ENCODE measurements at places on chromosomes 7 and 10.

- no peak for DNase-seq
These were observed 149.4 kb upstream of the NPS start for GRCh38 chr10:127399668-127400067.

DNA sequence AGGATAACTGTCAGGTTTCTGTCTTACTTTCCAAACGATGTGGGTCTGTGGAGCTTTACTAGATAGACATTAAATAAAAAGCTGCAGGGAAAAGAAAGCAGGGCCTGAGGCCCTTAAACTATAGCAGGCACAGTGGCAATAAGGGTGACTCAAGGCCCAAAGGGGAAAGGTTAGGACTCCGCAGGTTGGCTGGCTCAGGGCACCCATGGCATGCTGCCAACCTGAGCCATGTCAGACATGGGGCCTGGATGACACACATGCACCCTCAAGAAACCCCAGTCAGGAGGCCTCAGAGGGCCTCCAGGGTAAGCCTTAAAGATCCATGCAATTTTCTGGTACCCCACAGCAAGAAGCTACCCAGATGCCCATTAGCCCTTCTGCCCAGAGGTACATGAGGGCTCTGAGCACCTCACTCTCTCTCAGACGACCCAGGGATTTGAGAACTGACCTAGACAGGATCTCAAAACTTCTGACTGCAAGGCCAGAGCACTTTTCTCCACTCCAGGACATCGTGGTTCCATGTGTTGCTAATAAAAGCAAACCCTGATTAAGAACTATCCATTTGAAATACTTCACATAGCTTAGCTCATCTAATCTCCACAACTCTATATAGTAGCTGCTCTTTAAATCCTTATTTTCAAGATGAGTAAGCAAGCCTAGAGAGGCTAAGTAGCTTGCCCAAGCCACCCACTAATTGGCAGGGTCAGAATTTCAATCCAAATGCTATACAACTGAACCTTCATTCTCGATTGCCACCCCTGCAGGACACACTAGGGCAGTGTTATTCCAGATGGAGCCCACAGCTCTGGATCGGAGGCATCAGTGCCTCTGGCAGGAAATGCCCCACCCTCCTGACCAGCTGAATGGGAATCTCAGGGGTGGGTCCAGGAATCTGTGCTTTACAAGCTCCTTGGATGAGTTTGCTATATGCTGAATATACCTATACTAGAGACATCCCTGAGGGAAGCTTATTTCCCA is 132.5 kb upstream of the EFCAB10 start:
- DNase-seq = no peak

DNA sequence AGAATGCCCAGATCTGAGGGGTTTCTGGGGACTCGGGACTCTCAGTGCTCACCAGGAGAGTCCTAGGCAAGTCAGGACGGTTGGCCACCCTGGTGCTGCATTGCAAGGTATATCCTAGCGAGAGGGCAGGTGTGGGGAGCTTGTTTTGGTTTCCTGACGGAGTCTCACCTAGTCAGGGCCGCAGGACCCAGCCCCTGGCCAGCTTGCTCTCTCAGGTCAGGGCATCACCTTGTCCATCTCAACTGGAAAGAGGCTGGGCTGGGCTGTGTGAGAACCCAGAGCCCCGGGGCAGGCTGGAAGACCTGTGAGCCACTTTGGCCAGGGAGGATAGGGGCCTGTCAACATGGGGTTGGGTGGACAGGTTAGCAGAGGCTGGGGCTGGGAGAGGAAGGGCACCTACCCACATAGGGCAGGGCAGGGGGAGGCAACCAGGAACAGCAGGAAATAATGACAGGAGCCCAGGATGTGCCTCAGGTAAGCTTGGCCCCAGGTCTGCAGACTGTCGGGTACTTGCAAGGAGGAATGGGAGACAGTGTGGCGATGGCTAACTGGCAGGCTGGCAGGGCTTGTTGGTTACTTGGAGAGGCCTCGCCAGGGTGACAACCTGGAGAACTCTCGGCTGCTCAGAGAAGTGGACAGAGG is 31.5 kb downstream of the DNAJB12 start:
- DNase-seq = no peak

- DNase-seq = no peak
These were observed 293.9 kb downstream of the C7orf25 start for GRCh38 chr7:42617806-42618457.

- DNase-seq = no peak
These were observed 37.2 kb upstream of the TMEM273 start for GRCh38 chr10:49225218-49225876.

GRCh38 chr7:197413-198335 is 5.3 kb downstream of the FAM20C start:
- DNase-seq = no peak

GRCh38 chr7:33868166-33868565 is 37.2 kb upstream of the BMPER start:
- no peak for DNase-seq

GRCh38 chr10:79374312-79375191 is 27.3 kb downstream of the PPIF start:
- no peak for DNase-seq

DNA sequence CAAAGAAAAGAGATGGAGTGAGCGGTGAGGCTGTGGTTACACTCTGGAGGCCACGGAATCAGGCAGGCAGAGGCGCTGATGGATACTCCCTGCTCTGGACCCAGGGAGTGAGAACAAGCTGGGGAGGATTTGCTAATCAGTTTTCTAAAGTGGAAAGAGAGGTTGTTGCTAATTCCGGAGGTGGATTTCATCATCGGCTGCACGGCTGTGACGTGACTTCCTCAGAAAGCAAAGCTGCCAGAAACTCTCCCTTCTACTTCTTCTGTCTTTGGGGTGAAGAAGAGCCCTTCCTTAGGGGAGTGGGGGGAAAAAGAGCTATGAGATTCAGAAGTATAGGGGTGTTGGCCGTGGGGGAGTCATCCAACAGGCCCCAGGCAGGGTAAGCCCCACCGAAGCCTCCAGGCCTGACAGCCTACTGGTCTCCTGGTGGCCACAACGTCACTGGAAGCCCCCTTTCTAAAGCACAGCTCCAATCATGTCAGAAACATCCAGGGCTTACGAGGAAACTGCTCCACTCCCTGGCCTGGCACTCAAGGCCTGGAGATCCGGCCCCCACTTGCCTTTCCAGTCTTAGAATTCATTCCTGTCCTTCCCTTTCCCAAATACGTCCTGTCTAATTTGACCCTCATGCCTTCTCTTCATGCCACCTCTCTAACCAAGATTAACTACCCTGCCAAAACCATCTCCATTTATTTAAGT is 114.5 kb downstream of the HIP1 start:
- DNase-seq = no peak

GRCh38 chr10:31602541-31603234 is 283.7 kb downstream of the ZEB1 start:
- DNase-seq = no peak

- DNase-seq = no peak
These were observed 103.9 kb downstream of the GRID1 start for GRCh38 chr10:86262688-86263181.

- no peak for DNase-seq
These were observed 9.9 kb downstream of the EPDR1 start for GRCh38 chr7:37930226-37930948.

- DNase-seq = no peak
These were observed 712.8 kb downstream of the PARD3 start for GRCh38 chr10:34102237-34102673.

- DNase-seq = no peak
These were observed 48.9 kb downstream of the PUS7 start for GRCh38 chr7:105473163-105473562.

DNA sequence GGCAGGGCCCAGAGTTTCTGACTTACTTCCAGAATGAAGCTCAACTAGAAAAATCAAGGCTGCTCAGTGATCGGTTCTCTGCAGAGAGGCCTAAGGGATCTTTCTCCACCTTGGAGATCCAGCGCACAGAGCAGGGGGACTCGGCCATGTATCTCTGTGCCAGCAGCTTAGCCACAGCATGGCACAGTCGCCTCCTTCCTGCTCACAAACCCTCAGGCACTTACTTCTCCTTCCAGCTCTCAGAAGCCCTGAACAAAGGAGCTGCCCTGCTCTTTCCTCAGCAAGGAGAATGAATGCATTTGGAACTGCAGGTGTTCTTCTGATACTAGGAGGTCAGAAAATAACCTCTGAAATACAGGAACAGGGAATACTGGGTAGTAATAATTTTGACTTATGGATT is 219.7 kb upstream of the PRSS1 start:
- no peak for DNase-seq

GRCh38 chr7:833601-834258 is 1.5 kb downstream of the SUN1 start:
- DNase-seq = no peak

DNA sequence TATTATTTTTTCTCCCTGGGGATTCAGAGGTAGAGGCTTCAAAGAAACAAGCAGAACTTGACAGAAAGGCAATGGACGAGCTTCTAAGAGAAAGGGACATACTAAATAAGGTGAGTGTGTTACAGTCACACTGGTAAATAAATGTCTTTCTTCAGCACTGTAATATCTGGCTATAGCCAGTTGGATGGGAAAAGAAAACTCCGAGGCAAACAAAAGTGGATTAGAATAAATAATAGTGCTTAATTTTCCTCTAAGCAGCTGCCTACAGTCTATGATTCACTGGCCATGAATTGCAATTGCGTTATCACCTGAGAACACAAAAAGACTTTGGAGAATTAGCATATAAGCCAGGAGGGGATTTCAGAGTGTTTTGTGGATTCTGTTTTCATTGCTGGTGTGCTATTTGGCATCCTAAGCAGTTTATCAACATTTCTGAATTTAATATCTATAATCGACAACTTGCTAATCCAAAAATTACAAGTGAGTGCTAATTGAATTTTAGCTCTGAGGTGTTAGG is 23.2 kb downstream of the CFAP58 start:
- DNase-seq = no peak

GRCh38 chr10:123043409-123043925 is 34.7 kb downstream of the ACADSB start:
- DNase-seq = peak; percentile 40

DNA sequence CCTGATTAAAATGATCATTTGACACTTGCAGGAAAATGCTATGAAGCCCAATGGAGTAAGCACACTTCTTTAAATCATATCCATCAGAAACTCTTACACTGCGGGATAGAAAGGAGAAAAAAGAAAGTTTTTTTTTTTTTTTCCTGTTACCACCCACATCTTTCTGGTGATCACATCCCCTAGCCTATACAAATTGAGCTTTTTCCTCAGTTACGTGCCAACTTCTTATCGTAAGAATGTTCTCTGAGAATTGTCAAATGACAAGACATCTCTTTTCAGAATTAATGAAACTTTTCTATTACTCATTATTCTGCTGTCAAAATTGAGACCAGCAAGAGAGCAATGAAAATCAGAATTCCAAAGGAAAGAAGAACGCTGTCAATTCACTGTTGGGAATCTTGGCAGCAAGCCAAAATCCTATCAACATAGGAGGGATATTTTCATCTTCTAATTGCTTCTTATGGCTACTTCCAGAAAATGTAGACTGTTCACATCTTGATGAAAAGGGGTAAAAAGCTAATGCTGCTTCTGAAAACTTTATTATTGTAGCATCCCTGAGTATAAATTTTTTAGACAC is 179.5 kb downstream of the ADAM12 start:
- DNase-seq = no peak

- DNase-seq = no peak
These were observed 35.3 kb upstream of the STARD3NL start for GRCh38 chr7:38142736-38143135.

DNA sequence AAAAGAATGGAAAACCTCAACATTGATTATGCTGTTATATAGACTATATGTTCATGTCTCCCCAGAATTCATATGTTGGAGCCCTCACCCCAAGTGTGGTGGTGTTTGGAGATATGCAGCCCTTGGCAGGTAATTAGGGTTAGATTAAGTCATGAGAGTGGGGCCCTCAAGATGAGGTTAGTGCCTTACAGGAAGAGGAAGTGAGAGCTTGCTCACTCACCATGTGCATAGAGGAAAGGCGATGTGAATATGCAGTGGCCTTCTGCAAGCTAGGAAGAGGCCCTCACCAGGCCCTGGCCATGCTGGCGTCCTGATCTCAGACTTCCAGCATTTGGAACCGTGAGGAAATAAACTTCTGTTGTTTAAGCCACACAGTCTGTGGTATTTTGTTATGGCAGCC is 14.8 kb downstream of the ZNF33A start:
- no peak for DNase-seq

- peak; percentile 66 for DNase-seq
These were observed 108.2 kb downstream of the PIP4K2A start for GRCh38 chr10:22606164-22606614.

GRCh38 chr10:93080350-93081046 is 6.8 kb downstream of the CYP26A1 start:
- DNase-seq = no peak

DNA sequence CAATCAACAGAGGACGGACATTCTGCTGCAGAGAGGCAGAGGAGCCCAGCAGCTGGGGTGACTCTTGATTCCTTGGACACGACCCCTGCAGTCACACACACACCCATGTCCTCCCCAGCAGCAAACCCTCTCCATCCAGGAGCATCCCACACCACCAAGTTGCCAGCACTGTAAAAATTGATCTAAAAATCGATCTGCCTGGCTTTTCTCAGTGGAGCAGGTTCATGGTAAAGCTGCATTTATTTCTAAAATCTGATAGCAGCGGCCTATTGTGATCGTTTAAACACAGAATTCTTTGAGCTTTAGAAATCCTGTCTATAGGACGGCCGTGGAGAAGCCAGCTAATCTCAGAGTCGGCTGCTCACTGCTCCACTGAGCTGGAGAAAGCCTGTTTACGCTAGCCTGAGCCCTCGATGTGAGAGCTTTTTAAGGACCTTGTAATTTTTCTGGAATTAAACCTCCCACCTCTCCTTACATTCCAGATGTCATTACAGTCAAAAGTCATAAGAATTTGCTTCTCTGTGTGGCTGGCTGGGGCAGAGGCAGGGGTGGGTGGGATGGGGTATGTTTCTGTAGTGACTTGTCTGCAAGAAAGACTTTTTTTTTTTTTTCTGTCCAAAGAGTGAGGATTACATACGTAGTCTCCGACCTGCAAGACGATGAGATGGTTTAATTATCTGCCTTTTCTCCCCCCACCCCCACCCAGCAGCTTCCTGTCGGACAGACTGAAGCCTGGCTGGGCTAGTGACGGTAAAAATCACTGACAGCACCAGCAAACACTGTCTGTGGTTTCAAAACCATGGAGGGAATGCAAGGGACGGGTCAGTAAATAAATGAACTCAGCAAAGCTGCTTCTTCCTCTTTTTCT is 31.6 kb downstream of the TRIM8 start:
- peak; percentile 20 for DNase-seq

GRCh38 chr10:132502544-132503300 is 34.9 kb upstream of the INPP5A start:
- no peak for DNase-seq

DNA sequence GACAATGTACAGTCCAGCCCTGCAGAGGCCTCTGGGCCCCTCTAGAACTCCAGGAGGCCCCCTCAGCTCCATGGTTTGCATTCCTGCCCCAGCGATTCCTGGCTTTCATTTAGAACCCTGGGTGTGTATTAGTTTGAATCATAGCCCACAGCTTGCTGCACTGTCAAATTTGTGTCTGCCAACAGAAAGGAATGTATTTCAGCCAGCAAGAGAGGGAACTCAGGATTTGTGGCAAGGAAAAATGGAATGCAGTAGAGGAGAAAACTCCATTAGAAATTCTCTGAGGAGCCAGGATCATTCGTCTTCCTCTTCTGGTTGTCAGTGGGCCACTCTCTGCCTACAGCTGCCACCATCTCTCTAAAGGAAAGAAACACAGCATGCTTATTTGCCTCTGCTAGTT is 27.9 kb upstream of the WDR11 start:
- DNase-seq = no peak

- no peak for DNase-seq
These were observed 24.6 kb downstream of the SLK start for GRCh38 chr10:103991393-103992128.
